ENCODE measurements at places on chromosomes 11 and 22.

- no peak for DNase-seq
Observed at GRCh38 chr22:35155403-35156025, 89.6 kb downstream of the ISX start.

GRCh38 chr11:10382518-10382917, 72.5 kb upstream of the AMPD3 start:
- no peak for DNase-seq

GRCh38 chr11:30329150-30329940, 6.4 kb downstream of the ARL14EP start:
- no peak for DNase-seq

- no peak for DNase-seq
Observed at GRCh38 chr22:31743871-31744270, 6.1 kb downstream of the PRR14L start.

- no peak for DNase-seq
Observed at GRCh38 chr11:2651826-2652271, 47.9 kb downstream of the KCNQ1OT1 start.

GRCh38 chr11:72736452-72737069, 15.6 kb downstream of the ARAP1 start:
- peak; percentile 53 for DNase-seq
